ENCODE measurements at places on chromosomes 13 and 19.

DNA sequence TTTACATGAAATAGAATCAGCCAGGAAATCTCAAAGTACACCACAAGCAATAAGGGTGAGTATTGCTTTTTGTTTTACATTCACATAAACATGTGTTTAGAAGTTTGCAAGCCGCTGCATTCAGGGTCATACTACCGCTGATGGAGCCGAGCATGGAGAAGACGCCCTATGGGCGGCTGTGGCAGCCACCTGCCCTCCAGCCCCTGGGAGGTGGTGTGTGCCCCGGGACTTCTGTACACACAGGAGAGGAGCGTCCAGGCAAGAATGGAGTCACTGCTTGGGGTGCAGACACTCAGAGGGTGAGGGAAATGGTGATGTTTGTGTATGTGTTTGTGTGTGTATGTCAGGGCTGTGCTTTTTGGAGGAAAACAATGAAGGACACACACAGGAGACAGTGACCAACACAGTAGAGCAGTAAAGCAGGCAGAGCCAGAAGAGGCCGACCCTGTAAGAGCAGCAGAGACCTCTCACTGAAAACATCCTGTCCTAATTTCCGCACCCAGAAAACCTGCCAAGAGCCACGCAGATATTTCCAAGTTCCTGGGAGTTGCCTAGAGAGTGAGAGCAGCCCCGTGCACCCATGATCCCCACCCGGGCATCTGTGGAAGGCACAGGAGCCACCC, 108.1 kb upstream of the GJB6 start:
- no peak for DNase-seq

DNA sequence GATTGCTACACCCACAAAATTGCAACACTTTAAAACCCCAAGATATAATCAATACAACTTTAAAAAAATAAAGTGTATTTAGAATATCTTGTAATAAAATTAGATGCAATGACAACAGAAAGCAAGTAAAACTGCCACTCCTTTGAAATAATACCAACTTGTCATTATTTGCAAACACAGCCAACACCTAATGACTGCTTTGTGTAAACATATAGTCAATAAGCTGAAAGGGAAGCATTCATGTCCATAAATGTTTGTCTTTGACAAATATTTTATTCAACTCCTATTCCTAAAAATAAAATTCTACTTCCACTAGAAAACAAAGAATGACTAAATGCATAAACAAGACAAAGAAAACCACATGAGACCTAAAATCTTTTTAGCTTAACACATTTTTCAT, 6.6 kb downstream of the SMAD9 start:
- DNase-seq, result no peak

- no peak for DNase-seq
Measured at GRCh38 chr13:105363261-105364190, 1171.9 kb downstream of the EFNB2 start.

DNA sequence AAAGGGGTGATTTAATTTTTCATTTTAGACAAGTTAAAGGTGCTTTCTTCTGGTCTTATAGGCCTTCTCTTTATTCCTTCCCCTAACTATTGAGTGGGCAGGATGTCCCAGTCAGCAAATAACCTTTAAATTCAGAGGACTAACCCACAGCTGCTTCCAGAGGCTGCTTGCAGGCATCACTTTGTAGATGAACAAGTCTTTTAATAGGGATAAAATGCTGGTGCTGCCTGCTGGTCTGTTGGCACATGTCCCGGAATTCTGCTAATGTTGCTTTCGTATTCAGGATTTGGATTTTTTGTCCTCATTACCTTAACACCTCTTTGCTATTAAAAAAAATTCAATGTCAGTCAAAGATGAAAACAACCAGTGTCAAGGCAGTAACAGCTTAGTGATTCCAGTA, 132.7 kb upstream of the KL start:
- DNase-seq, result no peak

DNA sequence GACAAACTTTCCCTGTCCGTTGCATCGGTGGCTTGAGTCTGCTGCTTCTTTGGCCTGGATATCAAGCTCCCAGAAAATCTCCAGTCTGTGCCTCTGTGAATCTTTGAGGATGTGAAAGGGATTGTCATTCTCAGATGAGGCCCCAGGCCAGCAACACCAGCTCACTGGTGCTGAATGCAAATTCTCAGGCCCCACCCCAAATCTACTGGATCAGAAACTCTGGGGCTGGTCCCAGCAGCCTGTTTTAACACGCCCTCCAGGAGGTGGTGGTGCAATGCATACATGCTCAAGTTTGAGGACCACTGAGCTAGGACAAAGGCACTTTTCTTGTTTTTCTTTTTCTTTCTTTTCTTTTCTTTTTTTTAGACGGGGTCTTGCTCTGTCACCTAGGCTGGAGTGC, 23.6 kb downstream of the TNFSF11 start:
- no peak for DNase-seq

DNA sequence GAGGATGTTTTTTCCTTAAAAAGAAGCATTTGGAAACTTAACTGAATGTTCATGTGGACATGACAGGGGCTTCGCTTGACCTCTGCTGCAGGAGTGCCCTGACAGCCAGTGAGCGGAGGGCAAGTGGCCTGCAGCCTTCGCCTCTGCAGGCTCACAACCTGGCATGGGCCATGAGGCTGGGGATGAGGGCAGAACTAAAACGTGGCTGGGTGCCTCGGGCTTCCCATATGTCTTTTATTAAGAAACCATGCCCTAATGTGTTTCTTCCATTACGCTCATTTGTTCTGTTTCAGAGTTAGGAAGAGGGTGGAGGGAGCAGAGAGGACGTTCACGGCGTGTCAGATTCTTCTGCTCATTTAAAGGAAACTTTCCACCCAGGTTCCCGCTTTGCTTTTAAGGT, 2.9 kb downstream of the ARHGEF7 start:
- DNase-seq, result no peak

GRCh38 chr13:108342369-108343289, 73.1 kb downstream of the TNFSF13B start:
- DNase-seq, result peak; percentile 6

DNA sequence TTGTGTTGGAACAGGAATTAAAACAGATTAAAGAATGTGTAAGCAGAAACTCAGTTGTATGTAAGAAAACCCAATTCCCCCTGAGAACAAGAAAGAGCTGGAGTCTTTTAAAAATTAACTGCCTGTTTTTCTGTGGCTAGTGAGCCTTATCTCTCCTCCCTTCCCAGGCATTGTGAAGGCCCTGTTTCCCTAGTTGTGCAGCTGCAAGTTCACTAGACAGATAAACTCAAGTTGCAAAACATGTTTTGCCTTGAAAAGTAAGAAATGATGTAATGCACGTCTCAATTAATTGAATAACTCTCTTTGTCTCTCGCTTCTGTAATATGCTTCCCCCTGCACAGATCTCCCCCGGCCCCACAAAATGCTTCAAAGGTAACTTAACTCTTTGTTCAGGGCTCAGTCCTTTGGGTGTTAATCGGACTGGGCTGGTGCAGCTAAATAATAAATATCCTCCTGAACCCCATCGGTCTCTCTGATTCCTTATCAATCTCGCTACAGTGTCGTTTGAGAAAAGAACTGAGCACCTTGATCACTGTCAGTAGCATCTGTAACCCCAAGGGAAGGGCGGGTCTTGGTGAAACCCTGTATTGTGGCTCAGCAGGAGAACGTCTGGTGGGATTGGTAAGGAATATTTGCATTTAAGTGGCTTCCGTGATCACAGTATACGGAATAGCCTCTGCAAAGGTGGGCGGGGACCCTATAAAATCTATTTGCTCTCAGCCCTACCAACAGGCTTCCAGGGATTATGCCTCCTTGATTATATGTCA, 1.6 kb upstream of the ZNF556 start:
- DNase-seq, result no peak

GRCh38 chr13:53382008-53382407, 353.4 kb downstream of the OLFM4 start:
- no peak for DNase-seq

DNA sequence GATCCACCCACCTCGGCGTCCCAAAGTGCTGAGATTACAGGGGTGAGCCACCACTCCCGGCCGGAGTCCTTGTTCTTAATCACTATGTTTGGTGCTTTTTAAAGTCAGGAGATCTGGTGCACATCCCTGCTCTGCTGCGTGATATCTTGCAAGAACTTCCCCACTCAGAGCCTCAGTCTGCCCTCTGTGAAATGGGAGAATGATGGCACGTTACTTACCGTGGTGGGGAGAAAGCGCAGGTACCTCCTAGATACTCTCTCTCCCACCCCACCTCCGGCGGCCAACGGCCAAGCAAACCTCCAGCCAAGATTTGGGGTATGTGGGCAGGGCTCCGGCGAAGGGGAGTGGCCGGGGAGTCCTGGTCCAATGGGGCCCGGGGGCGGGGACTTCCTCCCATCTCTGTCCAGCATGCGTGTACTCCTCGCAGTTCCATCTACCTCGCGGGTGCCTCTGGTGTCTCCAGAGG, at the start of gene RYR1:
RYR1 (plus strand) TSS at position 424 of the 466 bp plus-strand sequence. CDS start 139 bp downstream, outside the sequence.
- no peak for DNase-seq

DNA sequence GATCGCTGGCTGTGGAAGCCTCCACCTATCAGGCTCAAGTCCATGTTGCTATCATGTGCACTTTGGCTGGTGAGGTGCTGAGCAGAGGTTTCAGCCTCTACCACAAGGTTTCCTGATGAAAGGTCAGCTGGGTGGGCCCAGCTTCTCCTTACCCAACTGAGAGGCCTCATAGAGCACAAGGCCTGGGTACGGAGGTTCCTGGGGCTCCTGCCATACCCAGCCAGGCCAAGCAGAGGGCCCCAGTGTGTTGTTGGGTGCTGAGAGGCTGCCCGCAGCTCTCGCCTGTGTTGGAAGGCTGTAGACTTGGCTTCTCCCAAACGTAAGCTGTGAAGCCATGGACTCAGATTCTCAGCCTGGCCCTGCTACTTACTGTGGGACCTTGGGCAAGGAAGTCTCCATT, 28.2 kb downstream of the ACTN4 start:
- no peak for DNase-seq

DNA sequence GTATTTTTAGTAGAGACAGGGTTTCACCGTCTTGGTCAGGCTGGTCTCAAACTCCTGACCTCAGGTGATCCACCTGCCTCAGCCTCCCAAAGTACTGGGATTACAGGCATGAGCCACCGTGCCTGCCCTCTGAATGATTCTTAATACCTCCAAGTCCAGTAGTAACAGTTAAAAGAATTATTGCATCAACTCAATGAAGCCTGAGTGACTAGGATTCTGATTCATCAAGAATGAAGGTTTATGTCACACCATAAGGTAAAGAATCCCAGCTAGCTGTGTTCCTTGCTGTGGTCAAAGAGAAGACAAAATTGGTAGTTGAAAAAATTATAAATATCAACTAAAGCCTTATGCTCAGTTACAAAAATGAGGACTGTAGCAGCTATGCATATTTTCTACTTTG, 81.2 kb upstream of the ABCC4 start:
- no peak for DNase-seq

GRCh38 chr13:90868321-90868920, 479.1 kb upstream of the MIR17HG start:
- no peak for DNase-seq

- no peak for DNase-seq
Measured at GRCh38 chr19:13926715-13927114, 11.5 kb downstream of the PODNL1 start.

- DNase-seq, result peak; percentile 2
Measured at GRCh38 chr13:74675182-74675581, 541.0 kb upstream of the KLF12 start.

DNA sequence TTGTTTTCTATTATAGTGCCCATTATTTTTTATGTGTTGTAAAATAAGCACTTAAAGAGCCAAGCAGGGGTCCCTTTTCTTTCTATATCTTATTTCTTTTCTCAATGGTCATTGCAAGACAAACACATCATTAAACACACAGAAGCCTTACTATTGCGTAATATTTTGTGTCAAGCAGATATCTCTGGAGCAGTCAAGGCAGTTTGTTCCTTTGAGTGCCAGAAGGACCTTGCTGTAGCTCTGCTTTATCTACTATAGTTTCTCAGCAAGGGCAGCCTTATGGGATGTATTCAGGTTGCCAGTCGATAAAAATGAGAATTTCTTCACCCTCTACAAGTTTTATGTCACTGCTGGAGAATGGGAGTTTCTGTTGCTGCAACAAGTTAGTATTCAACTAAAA, 319.3 kb downstream of the TDRD3 start:
- DNase-seq, result no peak

DNA sequence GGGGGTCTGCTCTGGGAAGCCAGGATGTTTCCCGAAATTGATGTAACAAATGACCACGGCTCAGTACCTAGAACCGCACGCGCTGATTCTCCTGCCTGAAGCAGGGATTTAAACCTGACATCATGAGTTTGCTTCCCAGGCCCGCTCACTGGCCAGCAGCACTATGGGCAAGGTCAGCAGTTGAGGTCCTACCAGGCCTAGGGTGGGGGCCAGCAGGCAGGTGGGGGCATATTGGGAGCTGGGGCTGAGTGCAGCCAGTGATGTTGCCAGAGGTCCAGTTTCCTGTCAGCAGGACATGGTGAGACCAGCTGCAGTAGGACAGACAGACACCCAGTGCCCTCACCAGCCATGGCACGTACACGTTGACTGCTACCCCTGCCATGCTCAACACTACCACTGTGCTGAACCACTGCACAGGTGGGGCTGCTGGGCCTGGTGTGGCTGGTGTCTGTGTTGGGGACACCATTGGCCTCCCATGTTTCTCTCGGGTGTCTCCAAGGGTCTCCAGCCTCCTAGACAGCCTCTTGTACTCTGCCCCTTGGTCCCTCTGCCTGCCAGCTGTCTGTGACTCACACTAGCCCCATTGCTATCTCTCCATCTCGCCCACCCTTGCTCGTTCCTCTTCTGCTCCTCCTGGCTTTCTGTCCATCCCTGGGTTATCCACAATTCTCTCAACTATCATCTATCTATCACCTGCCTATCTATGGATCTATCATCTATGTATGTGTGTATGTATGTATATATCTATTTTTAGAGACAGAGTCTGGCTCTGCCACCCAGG, 1.1 kb upstream of the C19orf85 start:
- no peak for DNase-seq
